LHCN-M2 (cell line): ENCODE measurements at places on chromosomes 12 and 14. TPM values are rescaled to one million over a fixed set of nuclear protein-coding genes. Genes with fewer than 3 reads are reported as not detected.
A peak's percentile ranks its signal among the peaks of the same experiment; 100 is the strongest.

DNA sequence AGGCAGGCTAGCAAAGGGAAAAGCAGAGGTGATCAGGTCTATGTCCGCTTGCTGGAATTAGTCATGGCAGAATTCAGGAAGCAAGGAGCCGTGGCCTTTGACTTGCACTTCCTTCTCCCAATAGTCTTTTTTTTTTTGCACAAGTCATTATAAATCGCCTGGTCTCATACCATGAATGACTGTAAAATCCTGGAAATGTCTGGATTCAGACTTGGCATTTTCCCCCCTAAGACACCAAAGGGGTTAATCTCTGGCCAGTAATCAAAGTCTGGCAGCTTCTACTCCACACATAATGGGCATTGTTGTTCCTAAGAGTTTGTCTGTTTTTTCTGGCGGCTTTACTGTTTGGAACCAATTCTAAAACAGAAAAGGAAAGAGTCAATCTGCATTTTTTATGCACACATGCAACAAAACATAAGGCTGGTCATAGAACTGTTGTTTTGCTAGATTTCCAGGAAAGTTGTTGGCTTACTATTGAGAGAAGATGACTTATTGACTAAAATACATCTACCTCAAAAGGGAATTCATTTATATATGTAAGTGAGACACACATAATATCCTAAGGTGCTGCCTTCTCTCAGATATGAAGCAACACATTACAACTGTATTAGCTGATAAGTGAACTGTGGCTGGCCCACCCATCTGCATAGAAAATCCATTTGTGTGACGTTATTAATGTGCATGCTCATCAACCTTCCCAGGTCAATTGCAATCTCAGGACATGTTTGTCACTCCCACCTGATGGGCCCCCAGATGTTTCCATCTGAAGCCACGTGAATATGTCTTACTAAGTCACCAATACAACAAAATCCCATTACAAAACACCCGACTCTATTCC is 157.3 kb downstream of the BTG1 start:
- no peak for DNase-seq

Gene GPX2
- total RNA-seq: not detected in 2 replicates

- DNase-seq: peak; percentile 95
Measured at GRCh38 chr14:59161561-59162175, 26.8 kb upstream of the DAAM1 start.

GRCh38 chr14:72826039-72826438 is 67.9 kb downstream of the DPF3 start:
- no peak for DNase-seq

DNA sequence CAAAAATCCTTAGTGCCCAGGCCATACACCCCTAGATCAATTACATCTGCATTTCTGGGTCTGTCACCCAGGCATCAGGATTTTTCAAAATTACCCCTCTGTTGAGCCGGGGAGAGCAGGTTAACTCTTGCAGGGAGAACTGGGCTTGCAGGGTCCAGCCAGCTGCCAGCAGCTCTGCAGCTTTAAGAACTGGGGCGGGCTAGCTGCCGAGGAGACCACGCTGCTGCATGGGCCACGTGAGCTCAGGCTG is at the start of gene DGLUCY:
DGLUCY (plus strand) TSS at position 245 of the 250 bp plus-strand sequence. CDS start 46,222 bp downstream, outside the sequence.
- DNase-seq: peak; percentile 75

DNA sequence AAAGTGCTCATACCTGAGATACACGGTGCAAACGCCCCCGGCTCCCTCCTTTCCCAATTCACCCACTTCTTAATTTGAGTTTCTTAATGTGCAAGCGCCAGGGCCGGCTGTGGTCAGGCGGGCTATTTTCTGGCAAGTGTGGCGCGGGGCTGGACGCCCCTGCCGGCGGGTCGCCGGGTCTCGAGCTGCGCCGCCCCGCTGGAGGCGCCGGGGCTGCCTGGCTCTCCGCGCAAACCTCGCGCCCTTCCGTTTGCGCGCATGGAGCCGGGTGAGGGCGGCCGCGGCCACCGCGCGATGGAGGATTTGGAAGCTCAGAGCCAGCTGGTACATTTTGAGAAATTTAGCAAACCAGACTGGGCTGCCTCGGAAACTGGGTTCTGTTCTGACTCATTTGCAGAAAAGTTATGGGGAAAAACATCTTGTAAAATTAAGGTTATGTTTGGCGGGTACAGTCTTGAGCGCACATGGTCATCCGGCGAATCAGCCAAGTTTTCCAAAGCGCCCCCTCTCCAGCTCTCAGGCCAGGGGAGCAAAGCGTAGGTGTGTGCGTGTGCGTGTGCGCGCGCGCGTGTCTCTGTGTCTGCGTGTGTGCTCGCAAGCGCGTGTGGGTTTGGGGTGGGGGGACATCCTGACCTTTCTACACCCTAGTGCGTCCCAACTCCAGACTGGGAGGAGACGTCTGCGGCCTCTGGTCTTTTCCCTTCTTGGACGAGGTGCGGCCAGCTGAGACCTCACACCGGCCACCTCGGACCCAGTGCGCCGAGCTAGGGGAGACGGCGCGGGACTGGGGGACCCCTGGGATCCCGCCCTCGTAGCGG is 6.5 kb upstream of the OTX2 start:
- no peak for DNase-seq

Gene TIMELESS
- 25.3 and 25.9 TPM in 2 replicates for total RNA-seq

GRCh38 chr12:117861691-117862090 is 107.1 kb downstream of the KSR2 start:
- DNase-seq: no peak

Gene TDP1
- total RNA-seq: 44.1 and 48.1 TPM in 2 replicates

Gene GYS2
- 0.06 TPM in 1 of 2 replicates, not detected in the other for total RNA-seq

DNA sequence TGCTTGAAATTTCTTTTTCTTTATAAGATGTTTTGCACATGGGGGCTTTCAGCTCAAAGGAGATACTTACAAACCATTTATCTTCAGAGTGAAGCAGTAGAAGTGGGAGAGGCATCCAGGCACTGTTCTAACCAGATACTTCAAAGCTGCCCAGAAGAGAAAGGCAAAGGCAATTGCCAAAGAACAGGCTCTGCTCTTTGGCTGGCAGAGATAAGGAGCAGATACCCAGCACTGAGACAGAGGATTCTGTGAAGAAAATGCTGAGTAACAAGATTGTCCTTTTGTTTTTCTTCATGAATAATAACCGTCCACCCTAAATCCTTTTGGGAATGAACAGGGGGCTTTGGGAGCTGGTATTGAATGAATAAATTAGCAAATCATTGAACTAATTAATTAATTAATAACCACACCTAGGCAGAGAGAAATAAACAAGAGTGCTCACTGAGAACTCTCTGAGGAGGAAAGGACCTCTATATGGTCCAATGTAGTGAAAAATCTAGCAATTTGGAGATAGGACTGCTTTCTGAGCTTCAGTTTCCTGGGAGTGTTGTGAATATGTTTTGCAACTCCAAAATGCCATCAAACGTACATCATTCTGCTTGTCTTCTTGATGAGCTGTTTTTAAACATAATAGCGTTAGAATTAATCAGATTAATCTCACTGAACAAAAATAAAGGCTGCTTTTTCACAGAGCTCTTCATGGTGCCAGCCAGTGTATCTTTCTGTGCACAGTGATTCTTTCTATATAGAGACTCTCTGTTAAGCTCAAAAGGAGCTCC is 192.8 kb upstream of the AMIGO2 start:
- peak; percentile 26 for DNase-seq

DNA sequence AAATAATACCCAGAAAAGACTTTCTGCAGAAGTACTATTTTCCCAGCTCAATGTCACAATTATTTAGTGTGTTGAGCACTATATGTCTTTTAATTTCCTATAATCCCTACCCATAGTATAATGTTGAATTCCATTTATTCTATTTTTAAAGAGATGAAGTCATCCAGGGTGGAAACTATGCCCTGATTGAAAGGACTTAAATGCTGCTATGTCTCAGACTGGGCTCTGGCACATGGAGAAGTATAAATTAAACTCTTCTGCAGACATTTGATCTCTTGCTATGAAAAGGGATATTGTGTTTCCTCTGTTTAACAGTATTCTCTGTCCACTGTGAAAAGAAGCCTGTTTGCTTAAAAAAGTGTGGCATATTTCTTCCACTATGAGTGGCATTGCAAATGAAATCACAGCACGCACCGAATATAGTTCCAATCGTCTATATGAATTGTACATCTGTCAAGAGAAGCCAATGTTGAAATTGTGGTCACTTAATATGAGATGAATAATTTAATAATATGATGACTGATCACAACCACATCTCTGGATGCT is 192.3 kb downstream of the BCAT1 start:
- peak; percentile 32 for DNase-seq

DNA sequence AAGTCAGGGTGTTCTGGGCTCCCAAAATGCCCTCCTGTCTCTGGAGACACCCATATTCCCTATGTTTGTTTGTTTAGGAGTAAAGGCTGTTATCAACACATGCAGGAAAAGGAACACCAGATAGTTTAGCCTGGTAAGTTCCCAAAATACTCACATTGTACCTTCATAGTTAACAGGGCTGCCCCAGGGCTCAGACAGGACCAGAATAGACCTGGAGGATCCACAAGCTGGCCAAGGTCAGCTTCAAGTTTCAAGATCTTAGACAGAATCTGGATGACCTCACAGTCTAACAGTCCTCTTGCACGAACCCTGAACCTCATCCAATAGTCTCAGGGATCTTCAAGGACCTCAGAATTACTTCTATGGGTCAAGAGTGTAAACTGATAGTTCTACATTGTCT is 18.1 kb upstream of the HSP90B1 start:
- no peak for DNase-seq

DNA sequence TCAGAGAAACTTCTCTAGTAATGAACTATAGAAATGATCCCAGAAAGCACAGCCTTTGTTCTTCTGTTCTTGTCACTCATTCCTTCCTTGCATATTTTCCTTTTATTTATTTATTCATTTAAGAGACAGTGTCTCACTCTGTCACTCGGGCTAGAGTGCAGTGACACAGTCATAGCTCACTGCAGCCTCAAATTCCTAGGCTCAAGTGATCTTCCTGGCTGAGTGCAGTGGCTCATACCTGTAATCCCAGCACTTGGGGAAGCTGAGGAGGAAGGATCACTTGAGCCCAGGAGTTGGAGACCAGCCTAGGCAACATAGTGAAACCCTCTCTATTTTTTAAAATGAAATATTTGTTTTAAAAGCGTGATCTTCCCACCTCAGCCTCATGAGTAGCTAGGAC is 11.5 kb downstream of the TECPR2 start:
- DNase-seq: no peak

Gene NPFF
- total RNA-seq: not detected in 2 replicates

Gene ALDH1L2
- total RNA-seq: 7.5 and 14.9 TPM in 2 replicates

- DNase-seq: no peak
Measured at GRCh38 chr14:33987565-33988080, 36.7 kb upstream of the EGLN3 start.

DNA sequence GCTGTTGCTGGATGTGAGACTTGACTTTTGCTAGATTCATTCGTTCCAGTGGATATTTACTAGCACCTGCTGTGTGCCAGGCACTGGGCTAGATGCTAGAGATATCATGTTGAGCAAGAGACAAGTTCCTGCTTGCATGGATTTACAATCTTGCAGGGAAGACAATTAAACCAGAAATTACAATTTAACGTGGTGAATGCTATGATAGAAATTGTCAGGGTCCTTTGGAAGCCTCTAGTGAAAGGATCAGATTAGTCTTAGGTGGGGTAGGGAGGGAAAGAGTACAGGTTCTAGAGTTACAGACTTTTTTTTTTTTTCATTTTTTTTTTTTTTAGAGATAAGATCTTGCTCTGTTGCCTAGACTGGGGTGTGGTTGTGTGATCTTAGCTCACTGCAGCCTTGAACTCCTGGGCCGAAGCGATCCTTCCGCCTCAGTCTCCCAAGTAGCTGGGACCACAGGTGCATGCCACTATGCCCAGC is 36.7 kb downstream of the SPATS2 start:
- peak; percentile 13 for DNase-seq

Gene FOXN4
- not detected in 2 replicates for total RNA-seq

DNA sequence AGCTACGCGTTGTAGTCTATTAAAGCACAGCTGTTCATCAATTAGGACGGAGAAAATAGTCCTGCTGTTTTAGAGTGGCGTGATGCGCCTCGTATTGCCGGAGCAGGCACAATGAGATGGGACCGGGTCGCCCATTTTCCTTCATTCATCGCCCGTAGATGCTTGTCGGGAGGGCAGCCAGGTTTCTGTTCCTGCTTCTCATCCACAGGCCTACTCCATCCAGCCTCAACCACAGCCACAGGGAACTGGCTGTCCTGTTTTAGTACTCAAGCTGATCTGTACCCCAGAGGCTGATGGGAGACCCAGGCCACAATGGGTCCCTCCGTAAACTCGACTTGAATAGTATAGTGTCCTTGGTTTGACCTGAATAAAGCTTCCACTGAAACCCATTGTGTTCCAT is 264.0 kb downstream of the VRK1 start:
- no peak for DNase-seq

DNA sequence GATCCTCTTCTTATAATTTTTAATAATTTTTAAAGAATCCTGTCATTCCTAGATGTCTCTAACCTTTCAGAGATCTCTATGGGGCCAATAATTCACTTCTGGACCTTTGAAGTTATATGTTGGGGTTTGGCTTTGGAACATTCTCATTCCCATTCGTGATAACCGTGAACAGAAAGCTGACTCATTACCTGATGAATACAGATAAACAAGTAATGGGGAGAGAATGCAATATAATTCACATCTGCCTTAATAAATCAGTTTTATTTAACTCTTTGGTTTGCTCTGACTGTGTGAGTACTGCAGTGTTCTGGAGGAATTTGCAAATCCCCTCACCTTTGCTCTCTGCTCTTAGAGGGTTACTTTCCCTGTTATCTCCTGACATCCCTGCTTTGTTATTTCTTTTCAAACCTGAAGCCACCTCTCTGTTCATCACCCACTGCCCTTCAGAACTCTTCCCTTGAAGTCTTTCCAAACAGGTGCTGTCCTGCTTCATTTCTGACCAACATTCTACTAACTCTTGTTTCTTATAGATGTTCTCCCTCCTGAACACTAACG is 79.6 kb upstream of the SLC38A2 start:
- peak; percentile 82 for DNase-seq

Gene FGF6
- not detected in 2 replicates for total RNA-seq

DNA sequence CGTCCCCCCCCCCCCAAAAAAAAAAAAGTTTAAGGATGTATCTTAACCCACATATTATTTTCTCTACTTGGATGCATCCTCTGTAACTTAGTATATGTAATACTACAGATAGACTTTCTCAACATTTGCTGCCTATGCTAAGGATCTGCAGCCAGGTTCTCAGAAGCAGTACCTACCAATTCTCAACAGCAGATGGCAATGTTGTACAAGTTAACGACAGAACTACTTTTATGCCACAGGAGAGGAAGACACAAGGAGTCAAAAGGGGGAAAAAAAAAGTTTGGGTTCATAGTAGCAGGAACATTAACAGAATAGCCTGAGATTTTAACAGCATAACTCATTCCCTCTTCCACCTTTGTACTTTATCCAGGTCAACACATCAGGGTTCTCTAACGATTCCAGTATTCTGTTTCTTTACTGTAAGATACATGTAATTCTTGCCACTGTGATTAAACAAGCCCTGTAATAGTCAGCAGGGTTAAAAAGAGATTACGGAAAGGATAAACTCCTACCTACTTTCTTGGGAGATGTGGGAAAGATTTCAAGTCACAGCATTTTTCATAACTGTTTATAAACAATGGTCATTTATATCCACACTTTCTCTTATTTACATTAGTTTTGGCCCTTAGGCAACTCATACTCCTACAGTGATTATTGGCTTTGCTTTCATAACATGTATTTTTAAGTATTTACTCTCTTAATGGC is 5.7 kb upstream of the NEK9 start:
- peak; percentile 75 for DNase-seq
